ENCODE measurements at places on chromosomes 7 and 10. TPM values are rescaled to one million over a fixed set of nuclear protein-coding genes. Genes with fewer than 3 reads are reported as not detected.
A peak's percentile ranks its signal among the peaks of the same experiment; 100 is the strongest.

DNA sequence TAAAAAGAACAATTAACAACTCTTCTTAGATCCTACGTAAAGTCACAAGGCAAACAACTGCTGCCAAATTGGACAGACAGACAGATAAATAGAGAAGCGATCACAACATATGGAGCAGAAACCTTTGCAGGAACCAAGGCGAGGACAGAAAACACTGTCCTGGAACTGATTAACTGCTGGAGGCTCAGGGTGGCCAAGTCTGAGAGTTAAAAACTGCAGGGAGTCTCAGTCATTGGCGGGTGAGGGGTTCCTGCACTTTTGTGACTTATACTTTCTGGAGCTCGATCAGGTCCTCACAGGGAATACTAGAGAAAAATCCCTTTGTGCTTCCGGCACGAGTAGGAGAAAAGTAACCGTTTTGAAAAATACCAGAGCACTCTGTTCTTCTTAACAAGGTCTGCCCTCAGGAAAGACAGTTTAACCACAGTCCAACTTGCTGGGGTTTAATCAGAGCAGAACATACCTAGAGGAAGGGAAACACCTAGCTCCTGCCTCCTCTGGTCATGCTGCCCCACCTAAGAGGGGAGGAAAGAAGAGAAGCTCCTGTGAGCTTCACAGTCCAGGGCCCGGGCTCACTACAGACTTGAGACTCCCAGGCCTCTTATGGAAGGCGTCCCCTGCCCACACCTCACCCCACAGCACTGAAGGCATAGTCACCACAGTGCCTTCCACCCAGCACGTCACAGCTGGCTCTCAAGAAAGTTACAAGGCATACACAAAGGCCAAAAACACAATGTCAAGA lies 74.9 kb downstream of the LARP4B start:
- no peak for DNase-seq

Gene MACC1
- 0.03 TPM for total RNA-seq

Gene OPN1SW
- not detected for total RNA-seq

DNA sequence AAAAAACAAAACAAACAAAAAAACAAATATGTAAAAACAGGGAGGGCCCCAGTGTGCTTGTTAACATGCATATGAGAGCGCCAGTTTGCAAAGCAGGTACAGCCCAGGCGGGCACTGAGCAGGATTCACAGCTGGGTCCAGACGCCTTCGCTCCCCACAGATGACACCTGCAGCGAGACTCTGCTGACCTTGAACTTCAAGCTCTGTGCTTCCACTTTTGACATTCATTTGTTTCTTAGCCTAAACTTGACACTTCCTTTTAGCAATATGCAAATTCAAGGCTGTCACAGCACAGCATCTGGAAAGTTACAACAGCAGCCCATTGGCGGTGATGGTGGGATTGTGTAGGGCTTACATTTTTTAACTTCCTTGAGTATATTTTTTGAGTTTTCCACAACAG lies 88.8 kb upstream of the TNS3 start:
- DNase-seq, result no peak

GRCh38 chr7:82275342-82275741 lies 168.2 kb downstream of the CACNA2D1 start:
- DNase-seq, result no peak

Gene NCOA4
- total RNA-seq, result 227 TPM

- DNase-seq, result peak; percentile 80
Measured at GRCh38 chr7:99109108-99110051, 34.5 kb downstream of the SMURF1 start.

GRCh38 chr7:24340727-24341126 lies 56.7 kb downstream of the NPY start:
- DNase-seq, result no peak

DNA sequence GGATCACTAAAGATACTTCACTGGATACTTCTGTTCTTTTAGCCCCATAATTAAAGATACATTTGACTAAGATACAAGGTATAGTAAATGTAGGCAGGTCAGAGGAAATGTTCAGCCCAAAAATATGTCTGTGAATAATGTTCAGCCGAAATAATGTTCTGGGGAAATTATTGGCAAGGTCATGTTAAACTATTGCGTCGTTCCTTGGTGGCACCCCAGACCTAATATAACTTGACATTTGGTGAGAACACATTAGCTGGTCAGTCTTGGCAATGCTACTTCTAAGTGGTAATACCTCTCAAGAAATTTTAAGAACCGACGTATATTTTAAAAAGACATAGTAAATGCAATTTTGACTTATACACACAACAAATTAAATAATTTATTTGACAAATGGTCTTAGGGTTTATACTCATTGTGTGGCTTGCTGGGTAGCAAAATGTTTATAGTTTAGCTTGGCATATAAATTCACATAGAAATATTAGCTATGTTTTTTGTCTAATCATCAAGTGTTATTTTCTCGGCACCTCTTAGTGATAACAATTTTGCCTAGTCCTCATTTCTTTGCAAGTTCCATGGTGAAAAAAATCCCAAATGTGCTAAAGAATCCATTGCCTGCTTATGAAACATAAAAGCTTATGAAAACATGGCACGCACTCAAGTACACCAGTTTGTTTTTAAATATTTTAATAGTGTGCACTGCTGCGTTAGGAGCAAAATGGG lies 270.3 kb upstream of the NEBL start:
- DNase-seq, result no peak

- DNase-seq, result no peak
Measured at GRCh38 chr10:124012066-124012465, 81.3 kb downstream of the CHST15 start.

DNA sequence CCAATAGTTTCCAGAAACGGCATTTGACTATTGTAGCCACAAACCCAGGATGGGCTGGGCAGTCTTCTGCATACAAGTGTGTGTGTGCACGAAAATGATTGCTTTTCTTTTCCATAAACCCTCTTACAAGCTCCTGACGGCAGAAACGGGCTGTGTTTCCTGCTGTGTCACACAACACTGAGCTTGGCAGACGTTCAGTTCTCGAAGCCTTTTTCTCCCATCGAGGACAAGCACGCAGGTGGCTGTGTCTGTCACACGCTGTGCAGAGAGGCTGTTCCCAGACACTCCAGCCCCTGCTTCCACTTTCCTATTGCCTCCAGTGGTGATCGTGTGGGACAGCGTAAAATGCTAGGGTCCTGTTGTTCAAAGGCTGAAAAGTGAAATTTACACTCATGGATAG lies 32.1 kb downstream of the RBAK start:
- DNase-seq, result no peak

DNA sequence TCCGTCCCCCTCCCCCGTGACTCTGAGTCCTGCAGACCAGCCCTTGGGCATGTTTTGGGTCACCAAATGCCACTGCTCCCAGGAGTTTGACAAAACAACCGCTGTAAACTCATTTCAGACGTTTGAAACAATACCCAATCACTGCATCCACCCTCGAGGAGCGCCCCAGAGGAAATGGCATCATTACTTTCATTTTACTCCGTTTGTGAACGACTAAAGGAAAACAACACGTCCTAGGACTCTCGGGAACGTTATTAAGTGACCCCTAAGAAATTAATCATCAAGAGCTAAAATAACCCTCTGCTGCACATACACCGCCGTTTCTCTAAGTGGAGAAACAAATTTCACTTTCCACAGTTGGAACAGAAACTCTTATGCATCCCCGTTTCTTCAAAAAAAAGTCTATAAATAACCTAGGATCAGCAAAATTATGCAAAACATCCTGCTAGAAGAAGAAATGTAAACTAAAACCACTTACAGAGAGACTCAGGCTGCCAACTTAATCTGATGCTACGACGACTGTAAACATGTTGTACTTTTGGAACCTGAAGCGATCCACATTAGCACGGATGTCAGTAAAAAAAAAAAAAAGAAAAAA lies 109.9 kb upstream of the EFCAB10 start:
- no peak for DNase-seq

Gene FAM241B
- total RNA-seq, result 8.7 TPM

Gene PTPRN2
- total RNA-seq, result 3.9 TPM

DNA sequence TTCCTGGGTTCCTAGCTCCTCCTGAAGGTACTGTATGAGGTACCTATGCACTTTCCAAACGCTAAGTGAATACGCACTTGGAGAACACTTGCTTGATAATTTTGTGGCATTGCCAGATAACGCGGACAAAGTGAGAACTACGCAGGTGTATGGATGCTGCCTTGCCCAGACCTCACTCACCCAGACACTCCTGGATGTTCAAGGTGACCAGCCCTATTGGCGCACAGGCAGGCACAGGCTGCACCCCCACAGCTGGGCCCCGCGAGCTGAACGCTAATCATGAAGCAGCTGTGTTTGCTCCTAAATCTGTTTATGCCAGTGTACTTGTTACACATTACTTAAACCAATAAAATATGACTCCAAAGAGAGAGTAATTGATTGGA lies 27.3 kb downstream of the DIP2C start:
- peak; percentile 46 for DNase-seq

- DNase-seq, result no peak
Measured at GRCh38 chr10:100575585-100576281, 40.0 kb downstream of the HIF1AN start.

GRCh38 chr7:139731802-139732470 lies 45.9 kb downstream of the HIPK2 start:
- DNase-seq, result peak; percentile 91

- DNase-seq, result peak; percentile 77
Measured at GRCh38 chr7:91941450-91941849, 788 bp downstream of the AKAP9 start.

Gene FOXI2
- total RNA-seq, result 0.06 TPM

Gene HTRA1
- 40.8 TPM for total RNA-seq
